ENCODE measurements at places on chromosomes 7 and 10.

GRCh38 chr10:5543623-5544022, 18.9 kb downstream of the CALML3 start:
- DNase-seq: no peak

GRCh38 chr7:49643321-49643720, 130.1 kb upstream of the VWC2 start:
- no peak for DNase-seq

DNA sequence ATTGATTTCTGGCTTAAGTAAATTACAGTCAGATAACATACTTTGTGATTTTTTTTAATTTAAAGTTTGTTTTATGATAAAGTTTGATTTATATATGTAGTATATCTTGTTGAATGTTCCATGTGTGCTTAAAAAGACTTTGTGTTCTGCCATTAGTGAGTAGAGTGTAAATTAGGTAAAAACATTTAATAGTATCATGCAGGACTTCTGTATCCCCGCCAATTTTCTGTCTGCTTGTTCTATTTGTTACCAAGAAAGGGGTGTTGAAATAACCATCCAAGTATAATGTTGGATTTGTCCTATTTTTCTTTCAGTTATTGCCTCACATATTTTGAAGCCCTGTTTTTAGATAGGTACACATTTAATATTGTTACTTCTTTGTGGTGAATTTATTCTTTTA, 172.1 kb downstream of the CAMK1D start:
- DNase-seq: no peak

- no peak for DNase-seq
These were observed 6.0 kb downstream of the LIPN start for GRCh38 chr10:88765816-88766215.

DNA sequence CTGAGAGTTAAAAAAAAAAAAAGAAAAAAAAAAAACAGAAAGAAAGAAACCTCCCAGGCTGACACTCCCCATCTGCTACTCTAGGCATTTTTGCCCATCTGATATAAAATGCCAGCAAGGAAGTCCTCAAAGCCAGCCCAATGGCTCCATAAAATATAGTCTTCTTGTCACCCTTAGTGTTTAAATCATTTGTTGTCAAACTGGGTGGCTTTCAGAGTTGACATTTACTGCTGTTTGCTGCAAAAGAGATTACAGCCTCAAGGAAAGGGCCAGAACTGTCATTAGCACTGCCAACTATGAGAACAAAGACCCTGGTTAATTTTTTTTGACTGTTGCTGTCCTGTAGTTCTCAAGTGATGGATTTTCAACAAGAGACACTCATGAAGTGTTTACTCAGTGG, 86.5 kb downstream of the TRIL start:
- no peak for DNase-seq

DNA sequence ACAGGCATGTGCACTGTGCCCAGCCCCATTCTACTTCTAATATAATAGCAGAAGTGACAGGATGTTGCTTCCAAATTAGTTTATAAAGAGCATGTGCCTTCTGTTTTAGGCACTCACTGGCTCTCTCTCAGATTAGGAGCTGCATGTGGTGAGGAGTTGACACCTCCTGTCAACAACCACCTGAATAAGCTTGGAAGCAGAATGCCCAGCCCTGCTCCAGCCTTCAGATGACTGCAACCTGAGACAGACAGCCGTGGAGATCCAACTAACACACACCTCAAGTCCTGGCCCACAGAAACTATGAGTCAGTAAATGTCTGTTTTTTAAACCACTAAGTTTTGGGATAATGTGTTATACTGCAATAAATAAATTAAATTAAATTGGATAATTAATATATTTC, 54.5 kb downstream of the PARD3 start:
- DNase-seq: no peak

DNA sequence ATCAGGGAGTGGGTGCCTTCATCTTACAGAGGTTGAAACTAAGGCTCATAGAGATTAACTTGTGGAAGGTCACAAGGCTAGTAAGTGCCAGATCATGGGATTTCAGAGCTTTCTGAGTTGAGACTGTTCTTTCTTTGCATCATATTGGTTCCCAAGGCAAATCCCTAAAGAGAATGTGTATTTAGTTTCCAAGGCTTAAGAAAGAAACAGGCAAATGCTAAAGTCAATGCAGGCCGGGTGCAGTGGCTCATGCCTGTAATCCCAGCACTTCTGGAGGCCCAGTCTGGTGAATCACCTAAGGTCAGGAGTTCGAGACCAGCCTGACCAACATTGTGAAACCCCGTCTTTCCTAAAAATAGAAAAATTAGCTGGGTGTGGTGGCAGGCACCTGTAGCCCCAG, 19.8 kb downstream of the CDK1 start:
- no peak for DNase-seq

GRCh38 chr7:1226186-1226901, 6.3 kb upstream of the UNCX start:
- no peak for DNase-seq

- peak; percentile 23 for DNase-seq
These were observed 241.5 kb downstream of the PHTF2 start for GRCh38 chr7:78039790-78040776.

GRCh38 chr7:151046603-151047573, 1.4 kb upstream of the ASIC3 start:
- DNase-seq: no peak

All from CD4-positive, alpha-beta T cell treated with Interleukin-15 for 1 hour (primary cell).